ENCODE measurements at places on chromosomes 2 and 18.

DNA sequence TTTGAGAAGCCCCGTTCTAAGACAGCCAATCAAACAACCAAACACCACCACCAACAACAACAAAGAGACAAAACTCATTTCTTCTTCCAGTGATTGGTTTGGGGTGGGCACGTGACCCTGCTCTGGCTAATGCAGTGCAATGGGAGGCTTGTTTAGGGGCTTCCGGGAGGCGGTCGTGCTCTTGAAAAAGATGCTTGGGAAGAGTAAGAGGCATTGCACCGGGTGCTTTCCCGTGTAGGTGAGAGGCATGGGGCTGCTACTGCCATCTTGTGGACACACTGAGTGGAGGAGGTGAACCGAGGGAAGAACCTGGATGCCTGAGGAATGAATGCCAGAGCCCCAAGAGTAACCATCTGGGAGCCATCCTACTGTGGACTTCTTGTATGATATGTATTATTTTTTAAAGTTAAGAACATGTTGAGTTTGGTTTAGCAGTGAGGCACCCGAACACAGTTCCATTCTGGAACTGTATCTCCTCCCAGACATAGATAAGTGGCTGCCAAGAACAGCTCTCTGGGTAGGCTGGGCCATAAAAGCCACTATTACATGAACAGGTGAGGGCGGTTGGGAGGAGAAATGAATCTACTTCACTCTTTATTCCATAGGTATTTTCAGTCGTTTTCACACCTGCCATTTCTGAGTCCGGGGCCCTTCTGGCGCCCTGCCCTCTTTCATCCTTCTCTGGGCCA is 19.1 kb upstream of the ARHGAP25 start:
- no peak for DNase-seq

DNA sequence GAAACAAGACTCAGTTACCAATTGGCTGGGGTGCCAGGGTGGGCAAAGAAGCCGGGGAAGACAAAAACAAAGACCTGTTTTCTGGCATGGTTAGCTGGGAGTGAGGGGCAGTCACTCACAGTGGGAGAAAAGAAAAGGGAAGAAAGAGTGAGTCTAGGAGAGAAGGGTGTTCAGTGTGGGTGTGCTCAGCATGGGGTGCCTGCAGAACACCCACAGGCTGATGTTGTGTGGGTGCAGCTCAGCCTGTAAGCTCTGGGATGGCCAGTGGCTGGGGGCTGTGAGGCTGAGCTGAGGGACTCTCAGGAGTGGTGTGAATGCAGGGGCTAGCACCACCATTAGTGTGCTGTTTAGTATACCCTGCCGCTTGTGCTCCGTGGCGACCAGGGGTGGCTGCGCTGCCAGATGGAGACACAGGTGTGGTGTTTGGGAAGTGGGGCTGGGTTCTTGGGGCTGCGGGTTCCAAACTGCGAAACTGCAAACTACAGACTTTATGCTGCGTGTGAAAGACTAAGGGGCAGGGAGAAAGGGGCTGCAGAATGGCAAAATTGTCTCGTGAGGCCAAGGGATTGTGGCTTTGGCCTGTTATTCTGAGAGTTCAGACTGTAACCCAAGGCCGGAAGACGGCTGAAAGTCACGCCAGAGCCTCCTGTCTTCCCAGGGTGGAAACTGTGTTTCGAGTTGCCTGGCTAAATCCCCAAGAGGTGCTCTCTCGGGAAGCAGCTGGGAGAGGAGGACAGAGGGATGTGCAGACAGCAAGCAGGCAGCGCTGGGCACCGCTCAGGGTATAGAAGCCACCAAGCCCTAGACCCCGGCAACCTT is 156.3 kb downstream of the TTC32 start:
- no peak for DNase-seq

GRCh38 chr2:28446531-28446930 is 49.3 kb upstream of the PLB1 start:
- no peak for DNase-seq

GRCh38 chr18:48539406-48540250 is 797 bp downstream of the CTIF start:
- DNase-seq, result peak; percentile 62

DNA sequence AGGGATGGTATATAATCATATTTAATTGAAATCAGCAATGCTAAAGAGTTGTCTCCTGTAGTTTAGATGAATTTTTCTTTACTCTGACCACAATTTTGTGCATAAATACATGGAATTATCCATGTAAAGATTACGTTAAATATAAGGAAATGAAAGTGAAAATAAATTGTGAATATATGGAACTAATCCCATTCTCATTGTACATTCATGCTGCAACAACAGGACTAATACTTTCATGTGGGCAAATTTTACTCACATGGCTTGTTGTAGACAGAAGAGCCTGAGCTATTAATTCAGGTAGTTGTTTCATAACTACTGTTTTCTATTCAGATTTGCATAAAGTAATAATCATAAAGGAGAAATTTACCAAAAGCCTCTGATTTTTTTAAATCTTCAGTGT is 357.8 kb downstream of the ARHGAP15 start:
- DNase-seq, result no peak

- no peak for DNase-seq
Observed at GRCh38 chr2:11492720-11493119, 26.8 kb upstream of the E2F6 start.

- DNase-seq, result no peak
Observed at GRCh38 chr18:72601481-72601880, 57.3 kb upstream of the CBLN2 start.

Data from right lung (tissue), 10 donors.